ENCODE measurements at places on chromosomes 6 and 20. TPM values are rescaled to one million over a fixed set of nuclear protein-coding genes. Genes with fewer than 3 reads are reported as not detected.

Gene ZNF391
- 0.89 TPM for total RNA-seq

Gene MLN
- not detected for total RNA-seq

Gene TP53RK
- total RNA-seq: 5.6 TPM

Gene ACSS1
- 135 TPM for total RNA-seq

Gene SAMD3
- 0.95 TPM for total RNA-seq

GRCh38 chr20:57398231-57398821 is 7.1 kb downstream of the RBM38 start:
- DNase-seq: peak; percentile 80

GRCh38 chr6:82237013-82237412 is 10.5 kb downstream of the IBTK start:
- DNase-seq: no peak

DNA sequence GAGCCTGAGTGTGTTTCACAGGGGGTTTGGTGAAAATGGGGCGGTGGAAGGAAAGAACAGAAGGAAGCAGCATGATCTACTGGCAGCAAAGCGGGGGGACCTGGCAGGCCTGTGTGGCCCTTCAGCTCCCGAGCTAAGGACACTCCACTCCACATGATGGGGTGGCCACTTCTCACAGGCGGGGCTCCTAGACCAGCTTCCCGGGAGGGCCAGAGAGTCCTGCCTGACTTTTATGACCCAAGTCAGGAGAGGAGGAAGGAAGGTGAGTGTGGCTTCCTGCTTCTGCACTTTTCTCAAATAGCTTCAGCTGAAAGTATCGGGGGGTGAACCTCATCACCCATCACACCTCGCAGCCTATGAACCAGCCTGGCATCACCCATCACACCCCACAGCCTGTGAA is 117.5 kb upstream of the AFDN start:
- DNase-seq: no peak

DNA sequence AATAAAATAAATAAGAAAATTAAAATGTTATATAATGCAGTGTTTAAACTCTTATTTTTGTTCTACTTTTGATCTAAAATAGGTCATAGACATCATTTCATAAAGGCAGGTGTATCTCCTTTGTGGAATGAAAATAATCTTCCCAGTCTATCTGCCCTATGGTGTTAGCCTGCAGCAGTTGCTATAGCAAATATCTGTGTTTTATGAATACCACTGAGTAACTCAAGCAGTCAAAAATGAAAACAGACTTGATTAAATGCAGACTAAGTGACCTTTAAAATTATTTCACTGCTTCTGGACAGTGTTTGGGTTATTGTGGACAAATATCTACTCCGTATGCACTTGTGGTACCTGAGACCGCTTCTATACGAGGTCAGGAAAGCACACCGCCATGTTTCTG is 11.8 kb downstream of the HTR1B start:
- DNase-seq: no peak

DNA sequence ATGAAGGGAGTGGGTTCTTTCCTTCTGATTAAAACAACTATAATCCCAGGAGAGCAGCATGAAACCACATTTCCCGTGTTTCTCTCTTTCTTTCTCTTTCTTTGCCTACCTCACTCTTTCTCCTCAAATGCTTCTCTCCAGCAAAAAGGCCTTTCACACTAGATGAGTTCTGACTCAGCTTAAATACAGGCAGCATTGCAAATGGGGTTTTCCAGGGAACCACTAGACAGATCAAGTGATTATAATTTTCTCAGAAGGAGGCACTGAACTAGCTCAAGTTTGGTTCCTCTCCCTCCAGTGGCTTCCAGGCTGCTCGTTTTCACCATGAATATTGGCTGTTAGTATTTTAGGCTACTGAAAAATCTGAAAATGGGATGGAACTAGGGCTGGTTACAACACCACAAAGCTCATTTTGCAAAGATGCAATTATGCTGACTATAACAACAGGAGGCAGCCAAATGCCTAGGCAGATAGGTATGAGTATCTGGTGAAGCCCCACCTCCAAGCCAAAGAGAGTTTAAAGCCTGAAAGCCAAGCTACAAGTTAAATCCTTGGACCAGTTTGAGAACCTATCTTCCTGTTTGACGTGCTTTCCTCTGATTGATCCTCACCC is 260.0 kb downstream of the MMUT start:
- DNase-seq: no peak

GRCh38 chr6:46989398-46989797 is 52.7 kb downstream of the ADGRF1 start:
- no peak for DNase-seq

GRCh38 chr6:91781946-91782345 is 1195.1 kb upstream of the MAP3K7 start:
- no peak for DNase-seq

DNA sequence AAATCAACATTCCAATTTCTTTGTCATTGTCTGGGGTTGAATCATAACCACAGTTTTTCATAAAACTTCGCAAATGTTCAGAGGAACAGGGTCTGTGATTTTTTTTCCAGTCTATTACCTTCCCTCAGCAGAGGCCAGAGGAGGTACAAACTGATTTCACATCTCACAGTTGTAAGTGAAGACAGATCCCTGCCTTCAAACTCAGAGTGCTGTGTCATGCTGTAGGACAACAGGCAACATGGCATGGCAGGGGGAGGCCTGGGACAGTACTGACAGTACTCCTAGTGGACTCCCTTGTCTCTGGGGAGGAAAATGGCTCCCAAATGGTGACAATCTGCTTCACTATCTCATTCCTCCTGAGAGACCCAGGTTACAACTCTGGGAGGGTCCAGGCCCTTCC is 308.6 kb downstream of the CDC5L start:
- no peak for DNase-seq

DNA sequence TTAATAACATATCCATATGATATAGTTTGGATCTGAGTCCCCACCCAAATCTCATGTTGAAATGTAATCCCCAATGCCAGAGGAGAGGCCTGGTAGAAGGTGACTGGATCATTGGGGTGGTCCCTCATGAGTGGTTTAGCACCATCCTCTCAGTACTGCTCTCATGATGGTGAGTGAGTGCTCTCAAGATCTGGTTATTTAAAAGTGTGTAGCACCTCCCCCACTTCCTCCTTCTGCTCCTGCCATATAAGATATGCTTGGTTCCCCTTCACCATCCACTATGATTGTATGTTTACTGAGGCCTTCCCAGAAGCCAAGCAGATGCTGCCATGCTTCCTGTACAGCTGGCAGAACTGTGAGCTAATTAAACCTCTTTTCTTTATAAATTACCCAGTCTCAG is 22.9 kb downstream of the IRF4 start:
- no peak for DNase-seq
